ENCODE measurements at places on chromosomes 2 and 18.

GRCh38 chr2:110802208-110802932 lies 70.0 kb downstream of the ACOXL start:
- H3K27me3 ChIP-seq = peaks cover 17% of the 10 kb centered on the region
- H3K4me1 ChIP-seq = no peaks in the 10 kb centered on the region
- H3K27ac ChIP-seq = no peak overlapping the region

- DNase-seq = no peak
- H3K36me3 ChIP-seq = no peaks in the 10 kb centered on the region
- H3K27ac ChIP-seq = no peak overlapping the region
Observed at GRCh38 chr2:44186810-44187209, 18.1 kb downstream of the PPM1B start.

- no peaks in the 10 kb centered on the region for H3K36me3 ChIP-seq
- no peak overlapping the region for H3K27ac ChIP-seq
- H3K4me3 ChIP-seq = no peak overlapping the region
- no peaks in the 10 kb centered on the region for H3K4me1 ChIP-seq
- H3K27me3 ChIP-seq = no peaks in the 10 kb centered on the region
Observed at GRCh38 chr2:81282151-81282769, 977.7 kb upstream of the LRRTM1 start.

- no peak overlapping the region for H3K27ac ChIP-seq
- DNase-seq = no peak
- no peaks in the 10 kb centered on the region for H3K4me1 ChIP-seq
- H3K4me3 ChIP-seq = no peak overlapping the region
- H3K27me3 ChIP-seq = no peaks in the 10 kb centered on the region
Observed at GRCh38 chr2:238128534-238129001, 9.9 kb upstream of the KLHL30 start.

DNA sequence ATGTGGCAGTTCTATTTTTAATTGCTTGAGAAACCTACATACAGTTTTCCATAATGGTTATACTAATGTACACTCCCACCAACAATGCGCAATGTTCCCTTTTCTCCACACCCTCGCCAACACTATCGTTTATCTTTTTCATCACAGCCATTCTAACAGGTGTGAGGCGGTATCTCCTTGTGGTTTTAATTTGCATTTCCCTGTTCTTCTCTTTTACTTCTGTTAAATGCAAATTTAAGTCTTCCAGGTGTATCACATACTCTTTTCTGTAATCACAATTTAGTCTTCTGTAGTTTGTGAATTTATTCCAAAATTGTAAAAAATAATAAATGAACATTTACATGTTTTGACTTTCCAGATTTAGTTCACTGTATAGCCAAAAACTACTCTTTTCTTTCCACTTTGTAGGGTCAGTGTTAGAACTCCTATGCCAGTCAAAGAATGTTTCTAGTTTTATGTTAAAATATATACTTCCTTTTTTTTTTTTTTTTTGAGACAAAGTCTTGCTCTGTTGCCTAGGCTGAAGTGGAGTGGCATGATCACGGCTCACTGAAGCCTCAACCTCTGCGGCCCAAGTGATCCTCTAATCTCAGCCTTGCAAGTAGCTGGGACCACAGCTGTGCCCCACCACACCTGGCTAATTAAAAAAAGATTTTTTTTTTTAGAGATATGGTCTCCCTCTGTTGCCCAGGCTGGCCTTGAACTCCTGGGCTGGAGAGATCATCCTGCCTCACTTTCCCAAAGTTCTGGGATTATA lies 15.4 kb upstream of the ACYP2 start:
- H3K36me3 ChIP-seq = no peaks in the 10 kb centered on the region
- no peak overlapping the region for H3K4me3 ChIP-seq
- DNase-seq = no peak
- H3K4me1 ChIP-seq = peaks cover 5% of the 10 kb centered on the region
- no peaks in the 10 kb centered on the region for H3K27me3 ChIP-seq

DNA sequence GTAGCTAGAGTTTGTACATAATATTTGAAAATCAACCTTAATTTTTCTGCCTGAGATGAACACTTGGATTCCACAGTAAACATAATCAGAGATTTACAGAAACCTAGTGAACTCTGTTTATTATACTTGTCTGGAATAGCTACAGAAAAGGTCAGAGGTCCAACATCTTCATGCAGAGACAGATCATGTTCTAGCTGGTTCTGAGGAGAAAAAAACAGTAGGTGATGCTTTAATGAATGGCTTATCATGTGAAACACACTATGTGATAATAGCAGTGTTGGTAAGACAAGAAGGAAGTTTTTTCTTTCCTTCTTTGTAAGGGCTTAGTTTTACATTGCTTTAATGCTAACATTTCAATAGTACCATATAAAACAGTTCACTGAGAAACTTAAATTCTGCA lies 846.4 kb upstream of the ZEB2 start:
- no peaks in the 10 kb centered on the region for H3K27me3 ChIP-seq
- no peaks in the 10 kb centered on the region for H3K36me3 ChIP-seq
- no peak overlapping the region for H3K4me3 ChIP-seq
- DNase-seq = no peak
- H3K4me1 ChIP-seq = no peaks in the 10 kb centered on the region

GRCh38 chr2:237159006-237159911 lies 73.6 kb downstream of the COPS8 start:
- H3K36me3 ChIP-seq = no peaks in the 10 kb centered on the region
- no peaks in the 10 kb centered on the region for H3K27me3 ChIP-seq
- peaks cover 29% of the 10 kb centered on the region for H3K4me1 ChIP-seq

DNA sequence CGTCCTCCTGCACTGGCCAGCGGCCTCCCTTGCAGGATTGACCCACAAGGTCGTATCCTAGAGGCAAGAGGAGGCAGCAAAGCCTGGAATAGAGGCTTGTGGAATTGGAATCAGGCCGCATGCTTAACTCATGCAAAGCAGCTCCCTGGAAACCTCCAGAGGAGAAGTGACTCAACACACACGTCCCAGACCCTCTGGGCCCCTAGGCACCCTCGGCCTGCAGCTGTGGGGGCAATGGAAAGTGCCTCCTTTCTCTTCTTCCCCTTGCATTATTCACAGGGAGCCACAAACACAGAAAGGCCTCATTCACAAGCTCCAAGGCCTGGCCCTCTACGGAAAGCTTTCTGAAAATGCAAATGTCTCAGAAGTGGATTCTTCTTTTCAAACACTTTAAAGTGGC lies 19.6 kb downstream of the SPATA3 start:
- H3K4me3 ChIP-seq = no peak overlapping the region
- no peaks in the 10 kb centered on the region for H3K4me1 ChIP-seq
- DNase-seq = no peak
- no peak overlapping the region for H3K27ac ChIP-seq
- peaks cover 12% of the 10 kb centered on the region for H3K27me3 ChIP-seq
- H3K36me3 ChIP-seq = no peaks in the 10 kb centered on the region

DNA sequence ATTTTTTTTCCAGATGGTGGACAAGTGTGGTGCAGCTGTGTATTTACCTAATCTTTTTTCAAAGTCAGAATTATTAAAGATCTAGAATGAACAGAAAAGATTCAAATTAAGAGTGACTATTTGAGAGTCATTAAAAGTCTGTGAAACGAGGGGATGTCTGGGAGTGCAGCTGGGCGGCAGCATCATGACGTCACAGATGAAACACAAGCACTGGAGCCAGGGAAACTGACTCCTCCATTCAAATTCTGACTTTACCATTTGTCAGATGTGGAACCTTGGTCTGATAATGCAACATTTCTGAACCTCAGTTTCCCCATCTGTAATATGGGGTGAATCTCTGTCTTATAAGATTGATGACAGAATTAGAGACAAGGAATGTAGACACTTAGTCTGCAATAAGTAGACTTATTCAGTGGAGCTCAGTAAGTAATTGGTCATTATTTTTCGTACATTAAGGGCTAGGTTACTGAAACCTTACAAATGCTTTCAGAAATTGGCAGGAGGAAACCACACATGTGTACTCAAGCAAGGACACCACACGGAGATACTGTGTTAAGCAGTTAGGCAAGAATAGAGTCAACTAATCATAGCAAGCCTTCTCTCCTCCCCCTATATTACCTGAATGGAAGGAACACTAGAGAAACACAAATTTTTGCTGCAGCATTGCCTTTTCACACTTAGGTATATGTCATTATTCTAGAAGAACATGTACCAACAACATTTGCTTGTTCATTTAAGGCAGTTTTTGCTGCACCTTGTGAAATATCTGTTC lies 27.8 kb upstream of the CXXC1 start:
- H3K4me1 ChIP-seq = no peaks in the 10 kb centered on the region
- no peak for DNase-seq
- H3K27ac ChIP-seq = no peak overlapping the region
- H3K36me3 ChIP-seq = no peaks in the 10 kb centered on the region

DNA sequence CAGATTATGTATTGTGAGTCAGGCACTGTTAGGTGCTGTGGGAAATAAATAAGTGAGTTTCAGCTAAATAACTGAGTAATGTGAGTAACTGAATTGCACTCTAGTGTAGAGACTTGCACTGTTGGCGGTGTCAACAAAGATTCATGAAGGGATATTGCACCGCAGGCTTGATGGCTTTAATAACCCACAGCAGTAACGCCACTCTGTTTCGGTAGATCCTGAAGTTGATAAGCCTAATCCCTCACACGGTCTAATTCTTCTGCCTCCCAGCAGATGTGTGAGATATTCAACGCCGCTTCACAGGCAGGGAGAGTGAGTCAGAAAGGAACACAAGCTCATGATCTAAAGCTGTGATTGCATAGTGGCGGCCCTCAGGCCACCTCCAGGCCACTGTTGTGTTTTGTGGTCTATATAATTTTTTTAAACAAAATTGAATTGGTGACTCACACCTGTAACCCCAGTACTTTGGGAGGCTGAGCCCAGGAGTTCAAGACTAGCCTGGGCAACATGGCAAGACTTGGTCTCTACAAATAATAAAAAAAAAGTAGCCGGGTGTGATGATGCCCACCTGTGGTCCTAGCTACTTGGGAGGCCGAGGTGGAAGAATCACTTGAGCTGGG lies 94.3 kb downstream of the LIPG start:
- no peak overlapping the region for H3K4me3 ChIP-seq
- H3K36me3 ChIP-seq = no peaks in the 10 kb centered on the region
- peak; percentile 98 for DNase-seq
- peaks cover 14% of the 10 kb centered on the region for H3K27me3 ChIP-seq
- H3K4me1 ChIP-seq = peaks cover 5% of the 10 kb centered on the region
- H3K27ac ChIP-seq = peak overlapping the region; percentile 38

- no peaks in the 10 kb centered on the region for H3K27me3 ChIP-seq
- H3K27ac ChIP-seq = no peak overlapping the region
- no peak for DNase-seq
Observed at GRCh38 chr2:224426656-224427055, 24.7 kb upstream of the FAM124B start.

- no peak for DNase-seq
- peaks cover 3% of the 10 kb centered on the region for H3K27me3 ChIP-seq
- H3K4me3 ChIP-seq = no peak overlapping the region
- H3K4me1 ChIP-seq = no peaks in the 10 kb centered on the region
Observed at GRCh38 chr2:231947694-231948093, 13.8 kb upstream of the DIS3L2 start.

- no peak for DNase-seq
- H3K4me3 ChIP-seq = no peak overlapping the region
- H3K36me3 ChIP-seq = no peaks in the 10 kb centered on the region
- H3K4me1 ChIP-seq = no peaks in the 10 kb centered on the region
- no peak overlapping the region for H3K27ac ChIP-seq
Observed at GRCh38 chr2:192029089-192029488, 165.6 kb downstream of the TMEFF2 start.

- H3K4me1 ChIP-seq = no peaks in the 10 kb centered on the region
- no peaks in the 10 kb centered on the region for H3K27me3 ChIP-seq
- H3K36me3 ChIP-seq = no peaks in the 10 kb centered on the region
- no peak overlapping the region for H3K27ac ChIP-seq
Observed at GRCh38 chr2:68290901-68291300, 28.8 kb downstream of the CNRIP1 start.

DNA sequence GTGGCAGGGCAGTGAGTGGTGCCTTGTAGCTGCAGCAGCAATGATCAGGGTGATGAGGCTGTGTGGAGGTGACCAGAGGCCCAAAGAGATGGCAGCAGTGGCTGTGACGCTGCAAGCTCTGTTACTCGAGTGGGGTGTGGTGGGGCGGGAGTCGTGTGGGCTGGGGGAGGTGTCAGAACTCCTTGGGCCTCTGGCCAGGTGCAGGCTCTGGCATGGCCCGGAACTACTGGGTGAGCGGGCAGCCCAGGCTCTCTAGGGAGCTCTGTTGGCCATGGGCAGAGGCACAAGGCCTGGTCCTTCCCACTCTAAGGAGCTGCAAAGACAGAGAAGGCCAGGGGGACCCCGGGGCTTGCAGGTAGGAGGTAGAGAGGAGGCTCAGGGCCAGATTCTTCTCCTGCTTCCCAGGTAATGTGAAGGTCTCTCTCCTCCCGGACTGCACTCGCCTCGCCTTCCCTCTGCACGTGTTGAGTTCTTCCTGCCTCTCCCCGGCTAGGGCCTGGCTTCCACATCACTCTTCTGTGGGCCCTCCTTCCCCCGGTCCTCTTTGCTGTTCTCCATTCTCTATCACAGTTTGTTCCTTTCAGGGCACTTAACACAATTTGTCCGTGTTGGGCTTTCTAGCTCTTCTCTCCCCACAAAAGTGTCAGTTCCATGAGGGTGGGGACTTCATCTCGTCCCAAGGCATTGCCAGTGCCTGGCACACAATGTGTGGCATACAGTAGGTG lies 114.8 kb downstream of the MCFD2 start:
- H3K4me3 ChIP-seq = no peak overlapping the region
- H3K27me3 ChIP-seq = no peaks in the 10 kb centered on the region
- DNase-seq = no peak

DNA sequence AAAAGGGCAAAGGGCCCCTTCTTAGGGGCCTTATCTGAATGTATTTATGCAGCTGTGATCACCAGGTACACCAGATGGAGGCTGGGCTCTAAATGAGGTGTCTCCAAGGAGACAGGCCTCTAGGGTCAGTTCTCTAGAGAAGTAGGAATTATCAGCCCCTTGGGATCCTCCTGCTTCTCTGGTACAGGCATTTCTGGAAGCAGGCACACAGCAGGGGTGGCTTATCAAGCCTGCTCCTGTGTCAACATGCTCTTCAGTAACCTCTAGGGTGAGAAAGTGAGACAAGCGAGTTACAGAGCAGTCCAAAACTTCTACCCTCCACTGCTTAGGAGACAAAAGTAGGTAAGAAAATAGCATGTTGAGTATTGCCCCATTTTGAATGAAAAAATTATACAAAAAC lies 13.8 kb downstream of the TPGS2 start:
- H3K36me3 ChIP-seq = peaks cover 6% of the 10 kb centered on the region
- no peak overlapping the region for H3K4me3 ChIP-seq
- no peak for DNase-seq
- no peaks in the 10 kb centered on the region for H3K27me3 ChIP-seq
- no peaks in the 10 kb centered on the region for H3K4me1 ChIP-seq
- H3K27ac ChIP-seq = no peak overlapping the region

- no peak overlapping the region for H3K4me3 ChIP-seq
- H3K27ac ChIP-seq = no peak overlapping the region
- H3K4me1 ChIP-seq = no peaks in the 10 kb centered on the region
- no peak for DNase-seq
Observed at GRCh38 chr2:238019962-238020361, 40.8 kb upstream of the SCLY start.

GRCh38 chr18:23832911-23833310 lies 143.7 kb downstream of the LAMA3 start:
- no peak for DNase-seq
- peaks cover 4% of the 10 kb centered on the region for H3K4me1 ChIP-seq
- no peaks in the 10 kb centered on the region for H3K36me3 ChIP-seq
- no peak overlapping the region for H3K4me3 ChIP-seq
- no peak overlapping the region for H3K27ac ChIP-seq
- no peaks in the 10 kb centered on the region for H3K27me3 ChIP-seq
